ENCODE measurements at places on chromosomes 5 and 9.
A peak's percentile ranks its signal among the peaks of the same experiment; 100 is the strongest.

DNA sequence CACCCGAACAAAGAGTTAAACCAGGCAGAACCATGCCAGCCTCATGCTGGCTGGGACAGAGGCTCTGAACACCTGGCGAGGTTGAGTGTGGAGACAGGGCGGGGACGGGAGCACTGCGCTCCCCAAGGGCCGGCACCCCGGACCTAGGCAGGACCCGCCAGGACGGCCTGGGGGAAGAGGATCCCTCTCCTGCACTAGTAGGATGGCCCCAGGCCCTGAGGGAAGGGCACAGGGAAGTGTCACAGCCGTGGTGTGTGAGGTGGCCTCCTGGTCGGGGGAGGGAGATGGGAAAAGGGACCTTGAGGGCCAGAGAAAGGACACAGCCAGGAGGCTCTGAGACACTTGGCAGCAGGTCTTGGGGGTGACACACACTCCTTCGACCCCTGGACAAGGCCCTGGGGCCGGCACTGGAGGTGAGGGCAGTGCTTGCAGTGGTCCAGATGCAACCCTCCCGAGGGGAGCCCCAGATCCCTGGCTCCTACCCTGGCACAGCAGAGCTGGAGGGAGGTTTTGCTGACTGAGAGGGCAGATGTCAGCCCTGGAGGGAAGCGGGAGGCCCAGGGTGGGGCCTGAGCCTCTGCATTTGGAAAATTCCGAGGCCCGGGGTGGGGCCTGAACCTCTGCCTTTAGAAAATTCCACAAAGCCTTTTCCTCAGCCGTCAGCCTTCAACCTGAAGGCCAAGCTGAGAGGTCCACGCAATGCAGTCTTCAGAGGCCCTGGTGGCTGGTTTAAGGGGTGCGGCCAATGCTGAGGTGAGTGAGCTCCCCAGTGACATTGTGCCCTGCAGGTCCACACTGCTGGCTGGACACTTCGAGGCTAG lies 24.8 kb upstream of the TERT start:
- DNase-seq, result no peak

GRCh38 chr9:9033022-9033421 lies 1233.4 kb upstream of the DMAC1 start:
- no peak for DNase-seq

DNA sequence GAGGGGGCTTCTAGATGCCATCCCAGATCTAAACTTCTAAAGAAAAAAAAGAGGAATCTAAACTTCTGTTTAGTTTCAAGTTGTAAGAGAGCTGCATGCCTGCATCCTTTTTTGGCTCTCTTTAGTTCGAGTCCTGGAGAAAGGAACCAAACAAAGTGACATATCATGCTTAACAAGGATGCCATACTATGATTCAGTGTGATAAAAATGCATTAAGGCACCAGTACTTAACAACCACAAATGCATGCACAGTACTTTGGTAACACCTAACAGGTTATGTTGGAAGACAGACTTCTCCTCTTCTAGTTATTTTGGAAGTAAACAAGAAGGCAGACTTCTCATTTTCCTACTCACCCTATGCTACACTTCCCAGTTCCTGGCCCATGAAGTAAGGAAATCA lies 27.3 kb downstream of the NME5 start:
- DNase-seq, result no peak

DNA sequence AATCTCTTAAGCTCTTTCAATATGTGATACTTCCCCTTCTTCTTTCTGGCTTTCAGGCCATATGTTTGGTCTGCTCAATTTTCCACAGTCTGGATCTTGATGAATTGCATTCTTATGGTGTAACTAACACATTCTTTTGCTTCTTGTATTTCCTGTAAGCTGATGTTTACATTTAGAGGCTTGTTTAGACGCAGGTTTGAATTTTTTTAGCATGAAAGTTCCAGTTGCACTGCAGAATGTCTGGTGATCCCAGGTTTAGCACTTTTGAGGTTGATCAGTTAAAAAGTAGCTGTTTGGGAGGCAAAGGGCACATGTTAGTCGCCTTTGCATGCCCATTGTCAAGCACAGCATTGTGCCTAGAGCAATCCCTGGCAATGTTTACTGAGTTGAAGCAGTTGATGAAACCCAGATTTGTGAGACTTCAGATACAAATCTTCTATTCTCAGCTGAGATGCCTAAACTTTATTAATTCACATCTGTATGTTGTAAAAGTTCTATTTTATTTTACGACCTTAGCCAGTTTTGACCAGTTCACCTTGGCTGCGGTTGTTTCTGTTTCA lies 59.6 kb upstream of the SPATA31C2 start:
- DNase-seq, result peak; percentile 21

GRCh38 chr5:144944936-144945335 lies 774.3 kb downstream of the KCTD16 start:
- DNase-seq, result no peak

GRCh38 chr5:68533571-68534084 lies 318.1 kb downstream of the PIK3R1 start:
- no peak for DNase-seq

DNA sequence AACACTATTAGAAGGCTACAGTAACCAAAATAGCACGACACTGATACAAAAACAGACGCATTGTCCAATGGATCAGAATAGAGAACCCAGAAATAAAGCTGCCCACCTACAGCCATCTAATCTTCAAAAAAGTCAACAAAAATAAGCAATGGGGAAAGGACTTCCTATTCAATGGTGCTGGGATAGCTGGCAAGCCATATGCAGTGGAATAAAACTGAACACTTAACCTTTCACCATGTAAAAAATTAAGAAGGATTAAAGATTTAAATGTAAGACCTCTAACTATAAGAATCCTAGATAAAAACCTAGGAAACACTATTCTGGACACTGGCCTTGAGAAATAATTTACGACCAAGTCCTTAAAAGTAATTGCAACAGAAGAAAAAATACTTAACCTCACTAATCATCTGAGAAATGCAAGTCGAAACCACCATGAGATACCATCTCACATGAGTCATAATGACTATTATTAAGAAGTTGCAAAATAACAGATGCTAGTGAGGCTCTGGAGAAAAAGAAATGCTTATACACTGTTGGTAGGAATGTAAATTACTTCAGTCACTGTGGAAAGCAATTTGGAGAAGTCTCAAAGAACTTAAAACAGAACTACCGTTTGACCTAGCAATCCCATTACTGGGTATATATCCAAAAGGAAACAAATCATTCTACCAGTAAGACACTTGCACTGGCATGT lies 203.3 kb upstream of the CDH9 start:
- DNase-seq, result no peak

- DNase-seq, result no peak
Measured at GRCh38 chr5:148514344-148514743, 130.6 kb downstream of the FBXO38 start.

DNA sequence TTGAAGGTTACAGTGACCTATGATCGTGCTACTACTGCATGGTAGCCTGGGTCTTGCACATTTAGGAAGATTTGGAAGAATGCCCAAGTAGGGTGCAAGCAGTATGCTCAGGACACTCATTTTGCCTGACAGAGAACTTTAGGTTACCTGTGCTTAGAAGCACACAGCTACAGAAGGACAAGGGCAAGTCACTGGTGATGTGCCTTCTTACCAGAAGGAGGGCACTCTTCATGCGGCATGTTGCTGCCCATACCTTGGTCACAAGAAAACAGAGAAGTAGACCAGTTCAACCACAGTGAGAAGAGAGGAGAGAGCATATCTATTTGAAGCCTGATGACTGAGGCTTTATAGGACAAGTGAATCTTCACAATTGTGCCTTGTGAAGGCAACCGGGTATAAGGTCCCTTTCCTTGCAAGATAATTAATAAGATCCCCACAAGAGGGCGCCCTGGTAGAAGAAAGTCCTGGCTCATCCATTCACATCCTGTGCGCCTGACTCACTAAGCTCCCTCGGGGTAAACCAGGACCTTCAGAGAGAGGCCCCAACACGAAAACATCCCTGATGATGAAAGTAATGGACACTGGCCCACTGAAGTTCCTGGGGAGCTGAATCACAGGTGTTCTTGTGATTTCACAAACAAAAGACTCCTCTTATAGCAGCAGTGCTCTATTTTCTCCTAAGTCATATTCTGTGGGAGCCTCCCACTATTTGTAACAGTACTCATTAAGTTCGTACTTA lies 38.1 kb upstream of the STARD4 start:
- DNase-seq, result peak; percentile 86
